ENCODE measurements at places on chromosomes 2 and 18. TPM values are rescaled to one million over a fixed set of nuclear protein-coding genes. Genes with fewer than 3 reads are reported as not detected.

UPP2 gene
- not detected for total RNA-seq

MBD5 gene
- 20.0 TPM for total RNA-seq

RDH14 gene
- 24.4 TPM for total RNA-seq

CTNNA2 gene
- not detected for total RNA-seq

LBX2 gene
- total RNA-seq, result 2.0 TPM

RAB17 gene
- total RNA-seq, result 0.12 TPM

PSMA8 gene
- not detected for total RNA-seq

LOXL3 gene
- 28.0 TPM for total RNA-seq

ANKRD36 gene
- total RNA-seq, result 42.4 TPM

FER1L5 gene
- total RNA-seq, result 1.6 TPM

DUSP19 gene
- total RNA-seq, result 3.7 TPM

LONRF2 gene
- total RNA-seq, result 7.6 TPM

AGPS gene
- total RNA-seq, result 32.3 TPM

STEAP3 gene
- 23.6 TPM for total RNA-seq

ESPNL gene
- total RNA-seq, result 9.2 TPM

ERMN gene
- not detected for total RNA-seq

SLC40A1 gene
- 9.5 TPM for total RNA-seq

TMEM214 gene
- total RNA-seq, result 38.7 TPM

ASXL3 gene
- total RNA-seq, result 0.87 TPM

DCC gene
- total RNA-seq, result 5.1 TPM

REEP1 gene
- 0.11 TPM for total RNA-seq

NAGK gene
- 55.8 TPM for total RNA-seq

SERPINB11 gene
- not detected for total RNA-seq

KANSL1L gene
- 23.4 TPM for total RNA-seq

OXER1 gene
- total RNA-seq, result not detected

IL36B gene
- not detected for total RNA-seq

CCBE1 gene
- 21.2 TPM for total RNA-seq

UGT1A4 gene
- total RNA-seq, result not detected

MALL gene
- total RNA-seq, result 18.1 TPM

NR4A2 gene
- total RNA-seq, result 0.11 TPM

SERPINB12 gene
- not detected for total RNA-seq

CBLN2 gene
- 0.11 TPM for total RNA-seq

VWC2L gene
- total RNA-seq, result under 0.01 TPM

IL36RN gene
- total RNA-seq, result not detected

AGAP1 gene
- 11.8 TPM for total RNA-seq

REG3G gene
- not detected for total RNA-seq

All from uterine smooth muscle cell (primary cell).